ENCODE measurements at places on chromosomes 4 and X.

GRCh38 chr4:13766761-13767540 is 139.4 kb upstream of the BOD1L1 start:
- no peak for DNase-seq

GRCh38 chr4:181566490-181566889 is 676.7 kb upstream of the TENM3 start:
- DNase-seq: peak; percentile 18

DNA sequence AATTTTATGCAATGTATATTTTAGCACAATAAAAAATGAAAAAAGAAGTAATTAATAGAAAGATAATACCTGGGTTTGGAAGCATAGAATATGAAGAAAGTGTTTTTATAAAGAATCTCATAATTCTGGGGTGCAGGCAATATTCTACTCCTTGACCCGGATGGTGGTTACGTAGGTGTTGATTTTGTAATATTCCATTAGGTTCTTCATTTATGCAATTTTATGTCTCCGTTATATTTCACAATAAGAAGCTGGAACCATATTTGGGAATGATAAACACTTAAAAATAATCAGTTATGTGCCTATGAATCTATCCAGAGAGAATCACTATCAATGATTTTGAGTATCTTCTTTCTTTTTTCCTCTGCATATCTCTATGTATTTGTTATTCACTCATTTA is 38.5 kb downstream of the CHRNA9 start:
- no peak for DNase-seq

- no peak for DNase-seq
Measured at GRCh38 chr4:3494462-3494871, 31.4 kb downstream of the DOK7 start.

- DNase-seq: no peak
Measured at GRCh38 chr4:147639388-147639787, 22.2 kb downstream of the TMEM184C start.

DNA sequence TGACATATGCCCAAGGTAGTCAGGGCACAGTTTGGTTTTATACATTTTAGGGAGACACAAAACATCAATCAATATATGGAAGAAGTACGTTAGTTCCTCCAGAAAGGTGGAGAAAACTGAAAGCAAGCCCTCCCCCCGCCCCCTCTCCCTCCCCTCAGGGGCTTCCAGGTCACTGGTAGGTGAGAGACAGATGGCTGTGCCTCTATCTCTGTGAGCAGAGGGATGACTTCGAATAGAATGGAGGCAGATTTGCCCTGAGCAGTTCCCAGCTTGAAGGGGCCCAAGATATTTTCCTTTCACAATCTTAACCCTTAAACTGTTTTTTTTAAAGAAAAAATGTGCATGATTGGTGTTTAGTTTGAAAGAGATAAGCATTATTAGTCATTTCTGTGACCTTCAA is 114.0 kb downstream of the PCDH10 start:
- DNase-seq: no peak

DNA sequence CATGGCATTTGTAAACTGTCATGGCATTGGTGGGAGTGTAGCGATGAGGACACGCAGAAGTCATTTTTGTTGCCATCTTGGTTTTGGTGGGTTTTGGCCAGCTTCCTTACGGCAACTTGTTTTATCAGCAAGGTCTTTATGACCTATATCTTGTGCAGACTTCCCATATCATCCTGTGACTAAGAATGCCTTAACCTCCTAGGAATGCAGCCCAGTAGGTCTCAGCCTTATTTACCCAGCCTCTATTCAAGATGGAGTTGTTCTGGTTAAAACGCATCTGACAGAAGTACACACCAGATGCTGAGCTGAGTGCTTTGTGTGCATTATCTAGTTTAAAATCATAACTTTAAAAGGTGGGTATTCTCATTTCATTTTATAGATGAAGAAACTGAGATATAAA is 268.8 kb upstream of the GALNT7 start:
- no peak for DNase-seq

DNA sequence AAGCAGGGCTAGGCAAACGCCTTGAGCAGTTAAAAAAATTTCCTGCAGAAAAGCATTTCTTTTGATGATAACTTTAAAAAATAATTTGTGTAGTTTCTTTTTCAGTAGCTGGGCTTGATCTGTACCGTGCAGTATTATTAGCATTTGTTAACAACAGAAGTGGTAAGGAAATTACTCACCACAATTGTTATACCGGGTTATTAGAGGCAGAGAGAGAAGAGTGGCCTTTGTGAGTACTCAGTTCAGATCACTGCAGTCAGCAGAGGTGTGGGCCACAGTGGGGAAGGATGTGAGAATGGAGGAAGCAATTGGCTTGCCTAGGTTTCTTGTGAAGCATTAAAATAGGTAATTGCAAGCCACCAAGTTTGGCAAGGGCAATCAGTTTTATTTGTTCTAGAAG is 14.3 kb upstream of the IL21 start:
- DNase-seq: no peak

DNA sequence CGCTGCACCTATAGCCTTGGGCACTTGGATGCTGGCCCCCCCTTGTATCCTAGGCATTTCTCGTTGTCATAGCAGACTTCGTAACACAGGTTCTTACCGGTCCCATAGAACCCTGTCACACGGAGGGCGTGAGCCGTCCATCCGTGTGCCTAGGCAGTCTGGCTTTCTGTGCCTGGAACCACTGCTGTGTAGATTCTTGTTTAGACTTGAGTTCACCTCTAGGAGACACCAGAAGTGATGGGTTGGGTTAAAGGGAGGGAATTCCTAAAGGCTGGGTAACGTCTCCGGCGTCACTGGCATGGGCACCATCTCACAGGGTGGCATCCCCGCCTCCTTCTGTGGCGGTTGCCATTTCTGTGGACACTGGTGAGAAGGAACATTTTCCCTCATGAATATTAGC is 13.5 kb upstream of the NKX1-1 start:
- DNase-seq: no peak

- no peak for DNase-seq
Measured at GRCh38 chrX:24153178-24153795, 3.8 kb downstream of the ZFX start.

GRCh38 chr4:187618701-187619281 is 376.8 kb upstream of the ZFP42 start:
- peak; percentile 67 for DNase-seq

DNA sequence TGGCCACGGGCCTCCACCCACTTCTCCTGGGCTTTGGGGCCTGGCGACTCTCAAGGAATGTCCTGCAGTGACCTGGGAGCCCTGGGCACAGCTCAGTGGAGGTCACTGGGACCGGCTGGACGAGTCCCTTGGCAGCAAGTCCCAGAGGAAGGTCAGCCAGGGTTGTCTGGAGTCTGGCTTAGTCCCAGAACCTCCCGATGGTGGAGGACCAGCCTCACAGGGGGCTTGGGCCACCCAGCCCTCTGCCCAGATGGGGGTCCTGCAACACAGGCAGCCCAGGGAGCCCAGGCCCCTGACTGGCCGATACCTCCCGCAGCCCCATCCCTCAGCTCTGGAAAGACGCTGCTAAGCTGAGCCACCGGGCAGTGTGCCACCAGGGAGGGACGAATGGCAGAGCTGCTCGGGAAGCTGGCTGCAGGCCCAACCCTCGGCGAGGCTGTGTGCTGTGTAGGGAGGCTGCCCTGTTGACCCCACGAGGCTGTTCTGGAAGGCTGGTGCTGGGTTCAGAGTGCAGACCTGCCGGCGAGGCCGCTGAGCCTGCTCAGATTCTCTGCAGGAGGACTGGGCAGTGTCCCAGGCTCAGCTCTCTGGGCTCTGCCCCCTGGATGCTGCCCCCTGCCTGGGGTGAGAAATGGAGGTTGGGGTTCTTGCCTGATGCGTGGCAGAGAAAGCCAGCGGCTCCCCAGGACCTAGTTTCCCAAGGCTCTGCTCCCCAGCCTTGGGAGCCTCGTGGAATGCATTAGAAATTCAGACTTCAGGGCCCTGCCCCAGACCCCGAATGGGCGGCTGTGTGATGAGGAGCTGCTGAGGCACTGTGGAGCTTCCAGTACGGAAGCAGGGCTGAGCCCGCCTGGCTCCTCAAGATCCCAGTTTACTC is 61.7 kb downstream of the ADRA2C start:
- no peak for DNase-seq

- no peak for DNase-seq
Measured at GRCh38 chr4:48141048-48141447, 7.0 kb upstream of the TXK start.

DNA sequence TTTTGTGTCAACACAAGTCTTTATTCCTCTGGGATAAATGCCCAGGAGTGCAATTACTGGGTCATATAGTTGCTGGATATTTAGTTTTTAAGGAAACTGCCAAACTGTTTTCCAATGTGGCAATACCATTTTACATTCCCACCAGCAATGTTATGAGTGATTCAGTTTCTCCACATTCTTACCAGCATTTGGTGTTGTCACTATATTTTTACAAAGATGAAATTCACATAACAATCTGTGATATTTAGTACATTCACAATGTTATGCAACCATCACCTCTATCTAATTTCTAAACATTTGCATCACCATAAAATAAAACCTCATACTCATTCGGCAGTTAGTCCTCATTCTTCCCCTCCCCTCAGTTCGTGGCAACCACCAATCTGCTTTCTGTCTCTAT is 75.0 kb downstream of the MAMLD1 start:
- no peak for DNase-seq

- no peak for DNase-seq
Measured at GRCh38 chrX:18613930-18614639, 57.8 kb downstream of the RS1 start.

DNA sequence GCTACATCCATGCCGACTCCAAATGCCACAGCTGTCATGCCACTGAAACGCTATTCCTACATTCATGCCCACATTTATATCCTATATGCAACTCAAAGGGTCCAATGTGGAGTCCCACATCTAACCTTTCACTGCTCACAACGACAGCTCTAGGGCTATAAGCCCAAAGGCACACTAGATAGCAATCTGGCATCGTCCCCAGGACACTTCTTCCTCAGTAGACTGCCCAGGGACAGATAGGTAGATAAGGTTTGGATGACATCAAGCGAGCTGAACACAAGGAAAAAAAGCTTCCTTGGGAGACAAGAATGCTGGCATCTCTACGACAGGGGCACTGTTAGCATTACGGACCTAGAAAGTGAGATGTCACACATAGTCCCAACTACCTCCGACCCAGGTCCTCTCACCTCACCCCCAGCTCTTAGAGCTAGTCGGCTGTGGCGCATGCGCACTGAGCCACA is 685 bp downstream of the RAB9B start:
- no peak for DNase-seq

DNA sequence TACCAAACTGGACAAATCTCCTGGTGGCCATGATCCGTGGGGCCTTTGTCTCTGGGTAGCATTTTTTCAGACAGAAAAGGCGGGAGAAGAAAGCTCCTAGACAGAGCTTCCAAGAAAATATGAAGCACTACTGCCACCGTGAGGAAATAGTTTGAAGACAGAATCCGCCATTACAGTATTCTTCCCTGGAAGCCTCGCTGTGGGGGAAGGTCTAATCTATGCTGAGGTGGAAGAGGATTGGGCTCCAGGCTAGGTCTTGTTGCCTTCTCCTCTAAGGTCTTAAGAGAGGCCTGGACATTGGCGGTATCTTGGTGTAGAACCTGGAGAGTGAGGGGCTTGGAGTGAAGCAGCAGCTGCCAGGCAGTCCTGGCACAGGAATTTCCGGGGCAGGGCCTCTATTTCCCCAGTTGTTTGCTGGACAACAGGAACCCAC is 218.9 kb downstream of the OR13H1 start:
- DNase-seq: peak; percentile 64

DNA sequence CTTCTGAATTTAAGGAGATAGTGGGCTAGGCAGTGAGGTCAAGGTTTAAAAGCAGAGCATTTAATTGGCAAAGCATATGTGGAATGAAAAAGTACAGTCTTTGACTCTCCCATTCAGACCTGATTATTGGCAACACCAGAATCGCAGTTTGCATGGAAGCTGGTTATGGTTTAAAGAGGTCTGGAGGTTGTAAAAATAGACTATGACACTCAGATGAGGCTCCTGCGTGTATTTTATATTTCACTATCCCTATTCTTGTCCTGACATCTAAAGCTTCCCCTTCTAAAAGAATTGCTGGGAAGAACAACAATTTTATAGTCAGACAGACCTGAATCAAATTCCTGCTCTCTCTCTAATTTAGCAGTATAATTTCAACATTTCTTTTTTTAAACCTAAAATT is 302.9 kb downstream of the PCDH7 start:
- no peak for DNase-seq

- DNase-seq: peak; percentile 77
Measured at GRCh38 chr4:101191302-101192098, 155.8 kb downstream of the PPP3CA start.

GRCh38 chr4:96455045-96455720 is 615.3 kb downstream of the PDHA2 start:
- no peak for DNase-seq

Data from brain microvascular endothelial cell (primary cell).